Lung microvascular endothelial cell (primary cell): ENCODE measurements at places on chromosomes 6 and 20. TPM values are rescaled to one million over a fixed set of nuclear protein-coding genes. Genes with fewer than 3 reads are reported as not detected.

GRCh38 chr6:106146852-106147351, 60.8 kb downstream of the PRDM1 start:
- DNase-seq, result no peak

DNA sequence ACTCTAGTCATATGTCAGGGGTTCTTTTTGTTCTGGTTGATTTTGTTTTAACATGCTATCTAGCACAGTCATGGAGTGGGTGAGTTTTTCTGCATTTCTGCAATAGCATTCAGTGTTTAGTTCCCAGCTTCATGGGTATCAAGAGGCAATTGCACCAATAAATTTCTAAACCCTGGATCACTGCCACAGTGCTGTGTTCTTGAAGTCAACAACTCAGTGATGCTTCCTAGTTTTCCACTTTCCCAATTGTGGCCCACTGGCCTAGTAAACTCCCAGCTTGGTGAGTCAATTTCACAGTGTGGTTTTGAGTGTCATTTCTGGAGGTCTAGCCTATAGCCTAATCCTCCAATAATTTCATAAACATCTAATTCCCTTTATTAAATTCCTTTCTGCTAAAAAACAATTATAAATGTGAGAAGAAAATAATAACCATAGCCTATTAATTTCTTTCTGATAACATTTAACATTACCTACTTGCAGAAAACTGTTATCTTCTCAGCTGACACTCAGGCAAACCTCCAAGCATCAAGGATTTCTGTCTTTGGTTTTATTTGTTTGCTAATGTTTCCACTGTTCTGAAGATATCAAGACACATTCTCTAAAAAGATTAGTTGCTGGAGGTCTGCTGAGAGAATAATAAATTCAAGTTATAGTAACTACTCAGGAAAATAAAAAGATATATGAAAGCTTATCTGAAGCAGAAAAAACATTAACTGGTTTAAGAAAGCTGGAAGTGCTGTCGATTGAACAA, 89.9 kb downstream of the PDE7B start:
- DNase-seq, result no peak

DNA sequence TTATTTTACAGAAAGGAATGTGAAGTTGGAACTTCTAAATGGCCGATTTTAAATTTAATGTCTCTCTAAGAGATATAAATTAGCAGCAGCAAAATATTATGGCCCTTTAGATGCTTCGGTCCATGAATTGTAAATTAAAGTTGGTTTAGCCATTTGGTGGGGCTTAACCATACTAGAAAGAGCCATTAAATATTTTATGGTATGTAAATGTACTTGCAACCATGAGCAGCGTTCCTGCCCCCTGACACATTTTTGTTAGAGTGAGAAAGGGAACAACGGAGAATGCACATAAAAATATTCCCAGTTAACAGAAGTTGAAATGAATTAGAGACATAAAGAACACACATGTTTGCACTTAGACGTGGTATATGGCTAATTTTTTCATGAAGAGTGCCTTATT, 237.9 kb downstream of the MYLK4 start:
- no peak for DNase-seq

- DNase-seq, result no peak
These were observed 38.3 kb downstream of the MAP7 start for GRCh38 chr6:136511926-136512325.

DNA sequence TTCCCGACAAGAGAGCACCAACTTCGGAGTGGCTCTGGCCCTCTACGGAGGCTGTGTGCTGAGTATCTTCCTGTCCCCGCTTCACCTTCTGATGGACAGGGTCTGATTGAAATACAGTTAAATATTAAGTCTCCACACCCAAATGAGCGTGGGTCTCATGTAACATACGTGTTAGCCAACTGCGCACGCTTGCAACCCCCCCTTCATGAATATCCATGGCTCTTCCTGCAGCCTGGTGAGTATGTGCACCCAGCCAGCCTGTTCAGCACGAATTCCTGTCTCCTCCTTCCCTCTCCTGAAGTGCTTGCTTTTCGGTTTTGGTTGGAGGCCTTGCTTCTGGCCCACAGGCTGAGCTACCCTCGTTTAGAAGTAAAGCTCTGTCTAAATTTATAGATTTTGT, 102.9 kb upstream of the FRMD1 start:
- DNase-seq, result no peak

- DNase-seq, result no peak
These were observed 28.8 kb upstream of the HIVEP1 start for GRCh38 chr6:11983306-11983705.

DNA sequence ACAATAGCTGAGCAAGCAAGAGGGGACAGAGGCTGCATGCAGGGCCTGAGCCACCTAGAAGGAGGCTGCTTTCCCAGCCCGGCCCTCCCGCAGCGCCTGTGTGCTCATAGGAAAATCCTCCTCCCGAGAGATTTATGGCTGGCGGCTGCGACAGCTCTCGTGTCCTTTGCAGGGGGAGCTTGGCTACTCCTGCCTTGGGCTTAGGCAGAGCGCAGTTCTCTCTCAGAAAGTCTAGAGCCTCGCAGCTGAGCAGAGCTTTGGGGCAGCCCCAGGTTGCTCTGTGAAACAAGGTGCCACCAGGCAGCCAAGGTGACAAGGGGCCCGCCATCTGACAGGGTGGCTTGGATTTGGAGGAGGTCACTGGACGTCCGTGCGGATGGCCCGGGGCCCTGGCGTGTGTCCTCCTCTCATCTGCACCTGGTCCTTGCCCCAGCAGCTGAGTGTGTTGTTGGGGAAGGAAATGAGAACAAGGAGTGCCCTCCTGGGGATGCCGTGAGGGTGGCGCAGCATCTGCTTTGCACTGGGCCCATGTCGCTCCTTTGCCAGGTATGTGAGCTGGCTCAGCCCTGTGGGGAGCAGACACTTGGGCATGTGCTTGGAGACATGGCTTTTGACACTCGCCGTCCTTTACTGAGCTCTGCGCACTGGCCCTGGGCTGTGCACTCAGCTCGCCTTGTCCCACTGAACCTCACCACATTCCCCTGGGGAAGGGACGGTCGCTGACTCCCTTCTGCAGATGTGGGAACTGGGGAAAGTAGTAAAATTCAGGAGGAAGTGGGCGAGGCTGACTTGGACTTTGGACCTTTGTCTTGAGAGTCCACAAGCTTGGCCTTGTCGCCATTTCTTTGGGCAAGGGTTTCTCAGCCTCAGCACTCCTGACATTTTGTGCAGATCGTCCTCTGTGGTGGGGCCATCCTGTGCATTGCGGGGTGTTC, 41.9 kb downstream of the EDN3 start:
- no peak for DNase-seq

The OOEP gene
- total RNA-seq, result under 0.01 TPM in 1 of 2 replicates, not detected in the other
